Activated B cell treated with CpG ODN at 0.5 μM for 24 hours (primary cell): ENCODE measurements at places on chromosomes 11 and 22. TPM values are rescaled to one million over a fixed set of nuclear protein-coding genes. Genes with fewer than 3 reads are reported as not detected.

DNA sequence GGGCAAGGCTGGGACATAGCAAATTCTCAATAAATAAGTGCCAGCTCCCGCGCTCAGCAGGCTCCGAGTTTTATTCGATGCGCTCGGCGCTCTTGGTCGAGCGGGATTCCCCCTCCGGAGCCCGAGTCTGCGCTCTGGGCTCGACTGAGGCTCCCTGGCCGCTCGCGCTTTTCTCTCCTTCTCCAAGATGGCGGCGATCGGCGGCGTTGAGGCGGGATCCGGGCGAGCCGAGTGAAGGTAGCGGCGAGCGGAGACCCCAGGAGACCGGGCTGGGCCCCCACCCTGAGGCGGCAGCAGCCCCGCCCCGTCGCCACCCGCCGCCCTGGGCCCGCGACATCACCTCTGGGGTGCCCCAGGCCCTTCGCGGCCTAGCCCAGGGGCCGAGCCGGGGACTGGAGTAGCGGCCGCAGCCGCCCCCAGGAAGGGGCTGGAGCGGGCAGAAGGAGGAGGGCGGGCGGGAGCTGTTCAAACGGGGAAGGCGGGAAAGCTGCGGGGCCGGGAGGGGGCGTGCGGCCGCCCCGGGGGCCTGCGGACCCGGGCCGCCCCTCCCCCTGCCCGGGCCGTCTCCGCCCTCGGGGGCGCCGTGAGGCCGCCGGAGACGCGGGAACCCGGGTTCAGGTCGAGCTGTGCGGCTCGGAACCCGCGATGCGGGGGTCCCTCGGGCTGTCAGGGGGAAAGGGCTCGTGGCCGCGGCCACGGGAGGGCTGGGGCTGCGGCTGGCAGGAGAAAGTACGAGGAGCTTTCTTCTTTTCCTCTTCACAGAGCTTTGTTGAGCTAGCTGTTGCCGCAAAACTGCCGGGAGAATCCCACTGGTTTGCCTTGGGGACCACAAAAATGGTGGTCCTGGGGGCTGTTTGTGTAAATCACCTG, at the start of gene HMGXB4:
TSS of gene HMGXB4 (plus strand) at position 173 of the 870 bp plus-strand sequence. CDS start 4,898 bp downstream, outside the sequence.
- H3K36me3 ChIP-seq: peaks cover 7% of the 10 kb centered on the region
- H3K27me3 ChIP-seq: no peaks in the 10 kb centered on the region
- peaks cover 20% of the 10 kb centered on the region for H3K4me1 ChIP-seq
- peak; percentile 85 for DNase-seq

- no peak overlapping the region for H3K4me3 ChIP-seq
- DNase-seq: no peak
- no peaks in the 10 kb centered on the region for H3K36me3 ChIP-seq
- H3K27ac ChIP-seq: no peak overlapping the region
- H3K27me3 ChIP-seq: peaks cover 4% of the 10 kb centered on the region
These were observed 40.1 kb upstream of the CARD18 start for GRCh38 chr11:105179542-105180278.

GRCh38 chr11:65243797-65244196, 18.0 kb upstream of the POLA2 start:
- H3K27me3 ChIP-seq: no peaks in the 10 kb centered on the region
- no peaks in the 10 kb centered on the region for H3K36me3 ChIP-seq
- no peak for DNase-seq

PDGFD gene
- 0.17 and 0.53 TPM in 2 replicates for total RNA-seq

OR4A5 gene
- not detected in 2 replicates for total RNA-seq

DNA sequence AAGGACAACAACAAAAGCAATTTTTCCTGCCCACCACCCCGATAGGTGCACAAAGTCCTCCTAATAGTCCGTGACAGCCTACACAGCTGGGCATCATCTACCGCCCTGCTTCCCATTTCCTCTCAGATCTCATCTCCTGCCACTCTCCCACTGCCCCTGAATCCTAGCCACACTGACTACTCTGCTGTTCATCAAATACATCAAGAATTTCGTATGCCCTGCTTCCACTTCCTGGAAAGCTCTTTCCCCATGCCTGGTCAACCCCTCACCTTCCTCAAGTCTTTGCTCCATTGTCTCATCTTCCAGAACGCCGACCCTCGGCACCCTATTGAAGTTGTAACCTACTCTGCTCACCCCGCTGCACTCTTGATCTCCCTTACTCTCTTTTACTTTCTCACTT, 320.1 kb downstream of the OPCML start:
- H3K4me3 ChIP-seq: no peak overlapping the region
- no peaks in the 10 kb centered on the region for H3K27me3 ChIP-seq
- no peak overlapping the region for H3K27ac ChIP-seq
- H3K4me1 ChIP-seq: no peaks in the 10 kb centered on the region
- no peak for DNase-seq
- no peaks in the 10 kb centered on the region for H3K36me3 ChIP-seq

- H3K4me1 ChIP-seq: peaks cover 17% of the 10 kb centered on the region
- DNase-seq: no peak
- no peak overlapping the region for H3K4me3 ChIP-seq
- H3K27ac ChIP-seq: no peak overlapping the region
- H3K36me3 ChIP-seq: peaks cover 30% of the 10 kb centered on the region
These were observed 5.0 kb downstream of the UQCR10 start for GRCh38 chr22:29772170-29772641.

GRCh38 chr11:61764606-61765260, 12.3 kb downstream of the MYRF start:
- no peaks in the 10 kb centered on the region for H3K4me1 ChIP-seq
- H3K36me3 ChIP-seq: no peaks in the 10 kb centered on the region
- DNase-seq: no peak
- H3K27ac ChIP-seq: no peak overlapping the region
- H3K27me3 ChIP-seq: peaks cover 7% of the 10 kb centered on the region
- no peak overlapping the region for H3K4me3 ChIP-seq

GRCh38 chr11:88431675-88432341, 94.3 kb upstream of the CTSC start:
- DNase-seq: no peak
- H3K4me1 ChIP-seq: peaks cover 4% of the 10 kb centered on the region
- no peaks in the 10 kb centered on the region for H3K36me3 ChIP-seq
- no peak overlapping the region for H3K27ac ChIP-seq

DNA sequence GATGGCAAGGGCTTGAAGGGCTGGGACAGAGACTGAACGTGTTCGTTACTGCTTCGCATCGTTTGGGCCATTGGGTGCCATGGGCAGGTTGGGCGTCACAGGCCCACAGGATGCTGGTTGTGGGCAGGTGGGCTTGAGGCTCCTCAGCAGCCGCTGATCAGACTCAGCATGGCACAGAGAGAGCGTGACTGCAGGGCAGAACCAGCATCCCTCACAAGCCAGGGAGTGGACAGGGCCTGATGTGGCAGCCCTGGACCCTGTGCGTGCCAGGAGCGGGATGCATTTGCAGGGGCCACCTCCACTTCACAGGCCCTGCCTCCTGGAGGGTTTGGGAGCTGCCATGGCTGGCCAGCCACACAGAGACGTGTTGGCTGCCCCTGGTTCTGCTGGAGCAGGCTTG, 1228.3 kb downstream of the BRD1 start:
- DNase-seq: no peak
- no peaks in the 10 kb centered on the region for H3K4me1 ChIP-seq
- no peaks in the 10 kb centered on the region for H3K27me3 ChIP-seq
- no peak overlapping the region for H3K4me3 ChIP-seq
- H3K27ac ChIP-seq: no peak overlapping the region

GRCh38 chr11:120324932-120325810, at the start of gene TLCD5:
Gene TLCD5 (plus strand): TSS chr11:120325299. CDS start chr11:120327442, 2,143 bp downstream.
- H3K36me3 ChIP-seq: no peaks in the 10 kb centered on the region
- DNase-seq: peak; percentile 25
- H3K27me3 ChIP-seq: peaks cover 50% of the 10 kb centered on the region
- peaks cover 20% of the 10 kb centered on the region for H3K4me1 ChIP-seq

SLCO2B1 gene
- total RNA-seq: 0.18 and 0.42 TPM in 2 replicates

PNPLA5 gene
- total RNA-seq: not detected in 2 replicates

GRCh38 chr11:3833449-3833848, 7.3 kb downstream of the RHOG start:
- H3K27ac ChIP-seq: peak overlapping the region; percentile 59
- DNase-seq: no peak
- H3K36me3 ChIP-seq: peaks cover 75% of the 10 kb centered on the region
- peaks cover 79% of the 10 kb centered on the region for H3K4me1 ChIP-seq
- H3K4me3 ChIP-seq: no peak overlapping the region
- H3K27me3 ChIP-seq: no peaks in the 10 kb centered on the region

IFITM10 gene
- total RNA-seq: not detected in 2 replicates

DNA sequence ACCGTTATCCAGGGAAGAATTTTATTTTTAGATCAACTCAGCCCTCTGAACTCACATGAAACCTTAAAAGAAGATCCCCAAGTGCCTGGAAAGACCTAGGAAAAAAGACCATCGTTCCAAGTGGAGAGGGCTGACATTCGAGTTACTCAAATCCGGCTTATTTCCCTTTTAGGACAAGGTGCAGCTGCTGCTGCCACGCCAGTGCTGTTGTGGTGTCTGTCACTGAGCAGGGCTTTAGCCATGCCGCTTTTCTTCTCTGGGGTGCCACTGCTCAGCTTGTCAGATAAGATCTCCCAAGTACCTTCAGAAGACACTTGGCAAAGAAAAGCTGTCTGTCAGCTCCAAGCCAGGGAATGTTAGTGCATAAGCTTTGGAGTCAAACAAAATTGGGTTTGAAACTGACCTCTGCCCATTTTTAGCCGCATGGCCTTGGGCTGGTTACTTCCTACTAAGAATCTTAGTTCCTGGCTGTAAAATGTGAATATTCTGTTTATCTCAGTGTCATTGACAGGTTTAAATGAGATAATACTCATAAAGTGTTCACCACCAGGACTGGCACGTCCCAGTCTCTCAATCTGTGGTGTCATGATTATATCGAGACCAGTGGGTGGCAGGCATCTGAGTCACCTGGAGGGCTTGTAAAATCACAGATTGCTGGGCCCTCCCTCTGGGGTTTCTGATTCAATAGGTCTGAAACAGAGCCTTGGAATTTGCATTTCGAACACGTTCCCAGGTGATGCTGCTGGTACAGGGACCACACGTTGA, 117.5 kb downstream of the PKNOX2 start:
- no peaks in the 10 kb centered on the region for H3K4me1 ChIP-seq
- no peak overlapping the region for H3K4me3 ChIP-seq

OR52A1 gene
- total RNA-seq: not detected in 2 replicates

TRMU gene
- total RNA-seq: 52.2 and 60.0 TPM in 2 replicates

DNA sequence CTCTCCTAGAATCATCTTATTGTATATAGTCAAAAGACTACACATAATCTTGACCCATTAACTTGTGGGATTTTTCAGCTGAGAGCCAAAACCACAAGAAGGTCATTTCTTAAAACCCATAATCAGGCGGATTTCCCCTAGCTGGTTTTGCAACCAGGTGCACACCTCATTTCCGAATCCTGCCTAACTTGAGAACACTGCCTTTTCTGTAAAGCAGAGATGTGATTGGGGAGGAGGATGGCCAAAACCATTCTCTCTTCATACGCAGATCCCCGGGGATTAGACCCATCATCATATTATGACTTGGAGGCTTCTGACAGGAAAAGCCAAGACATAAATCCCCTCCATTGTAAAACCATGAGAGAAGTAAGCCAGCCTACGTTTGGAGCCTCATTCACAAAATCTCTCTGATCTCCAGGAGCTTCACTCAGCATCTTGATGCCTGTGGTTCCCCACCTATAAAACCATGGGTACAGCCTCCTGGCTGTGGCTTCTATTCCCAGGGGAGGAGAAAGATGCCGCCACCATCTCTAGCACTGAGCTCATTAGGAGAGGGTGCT, 191.3 kb downstream of the KIF18A start:
- H3K27me3 ChIP-seq: no peaks in the 10 kb centered on the region
- DNase-seq: no peak
- H3K27ac ChIP-seq: no peak overlapping the region
- no peaks in the 10 kb centered on the region for H3K4me1 ChIP-seq

DNA sequence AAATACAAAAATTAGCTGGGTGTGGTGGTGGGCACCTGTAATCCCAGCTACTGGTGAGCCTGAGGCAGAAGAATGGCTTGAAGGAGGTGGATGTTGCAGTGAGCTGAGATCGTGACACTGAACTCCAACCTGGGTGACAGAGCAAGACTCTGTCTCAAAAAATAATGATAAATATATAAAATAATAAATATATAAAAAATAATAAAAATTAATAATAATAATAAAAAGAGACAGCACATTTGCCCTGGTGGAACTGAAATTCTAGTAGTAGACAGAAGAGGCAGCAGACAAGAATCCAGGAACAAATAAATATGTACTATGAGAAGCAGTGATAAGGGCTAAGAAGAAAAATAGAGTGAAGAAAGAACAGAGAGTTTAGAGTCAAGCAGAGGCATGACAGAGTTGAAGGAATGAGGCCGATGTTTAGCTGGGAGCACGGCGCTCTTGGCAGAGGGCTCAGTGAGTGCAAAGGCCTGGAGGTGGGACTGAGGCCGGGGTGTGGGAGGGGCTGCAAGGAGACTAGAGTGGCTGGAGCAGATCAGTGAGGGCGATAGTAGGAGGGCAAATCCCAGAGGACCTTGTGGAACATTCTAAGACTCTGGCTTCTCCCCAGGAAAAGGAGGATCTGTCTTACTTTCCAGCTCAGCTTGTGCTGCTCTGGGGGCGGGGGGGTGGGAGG, 410.3 kb downstream of the MN1 start:
- H3K27ac ChIP-seq: no peak overlapping the region
- peaks cover 10% of the 10 kb centered on the region for H3K27me3 ChIP-seq
- H3K4me1 ChIP-seq: peaks cover 2% of the 10 kb centered on the region
- DNase-seq: no peak
- no peaks in the 10 kb centered on the region for H3K36me3 ChIP-seq
- H3K4me3 ChIP-seq: no peak overlapping the region

DNA sequence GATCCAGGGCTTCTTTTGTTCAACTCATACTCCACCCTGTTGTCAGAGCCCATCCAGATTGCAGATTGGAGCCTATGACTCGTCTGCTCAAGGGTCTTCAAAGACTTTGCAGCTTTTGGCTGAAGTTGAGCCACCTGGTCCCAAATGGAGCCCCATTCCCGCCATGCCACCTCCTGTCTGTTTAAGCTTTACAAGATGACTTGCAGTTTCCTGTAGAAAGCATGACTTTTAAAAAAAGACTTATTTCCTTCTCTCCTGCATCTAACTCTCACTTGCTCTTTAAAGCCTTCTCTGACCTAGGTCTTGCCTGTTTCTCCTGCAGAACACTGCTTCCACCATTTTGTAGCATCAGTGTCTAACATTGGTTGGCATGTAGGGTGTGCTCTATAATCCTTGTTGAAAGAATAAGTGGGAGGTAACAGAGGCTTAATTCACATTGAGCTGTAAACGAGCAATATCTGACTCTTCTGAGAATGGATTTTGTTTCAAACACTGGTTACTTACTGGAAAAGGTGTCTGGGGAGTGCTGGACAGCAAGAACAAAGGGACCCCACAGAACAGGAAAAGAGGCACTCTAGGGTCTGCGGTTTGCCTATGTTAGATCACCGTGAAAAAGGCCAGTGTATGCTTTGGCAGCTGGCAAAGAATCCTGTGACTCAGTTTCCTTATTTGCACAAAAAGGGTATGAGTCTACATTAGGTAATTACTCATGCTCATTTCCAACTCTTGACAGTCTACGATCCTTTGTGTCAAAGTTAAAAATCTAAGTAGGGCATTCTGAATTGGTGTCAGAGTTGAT, 30.3 kb downstream of the NF2 start:
- no peak for DNase-seq
- H3K27ac ChIP-seq: no peak overlapping the region
- H3K36me3 ChIP-seq: peaks cover 17% of the 10 kb centered on the region
- no peaks in the 10 kb centered on the region for H3K27me3 ChIP-seq
- no peak overlapping the region for H3K4me3 ChIP-seq

- DNase-seq: peak; percentile 72
- H3K4me3 ChIP-seq: peak overlapping the region; percentile 99
- H3K27me3 ChIP-seq: no peaks in the 10 kb centered on the region
- H3K36me3 ChIP-seq: peaks cover 76% of the 10 kb centered on the region
- H3K27ac ChIP-seq: peak overlapping the region; percentile 100
These were observed 2.4 kb downstream of the UCP2 start for GRCh38 chr11:73980001-73980961.

- H3K4me1 ChIP-seq: no peaks in the 10 kb centered on the region
- no peak for DNase-seq
- H3K27me3 ChIP-seq: peaks cover 14% of the 10 kb centered on the region
- H3K36me3 ChIP-seq: no peaks in the 10 kb centered on the region
These were observed 56.3 kb downstream of the ARHGAP20 start for GRCh38 chr11:110655967-110656366.
